GM23338 (cell line): ENCODE measurements at places on chromosomes 11 and 22. TPM values are rescaled to one million over a fixed set of nuclear protein-coding genes. Genes with fewer than 3 reads are reported as not detected.

- H3K27me3 ChIP-seq = peaks cover 38% of the 10 kb centered on the region
- H3K4me3 ChIP-seq = peak within 1 kb of the TSS; percentile 83
- H3K4me1 ChIP-seq = peaks cover 29% of the 10 kb centered on the region
- peak; percentile 89 for DNase-seq
Measured at GRCh38 chr11:35525501-35526175, at the start of gene PAMR1. Gene PAMR1 (minus strand): TSS chr11:35525616. CDS start chr11:35525585, 31 bp downstream.

GRCh38 chr11:110463153-110463552 lies 33.4 kb downstream of the FDX1 start:
- H3K4me1 ChIP-seq = no peaks in the 10 kb centered on the region
- no peaks in the 10 kb centered on the region for H3K27me3 ChIP-seq
- no peaks in the 10 kb centered on the region for H3K36me3 ChIP-seq
- peak; percentile 71 for DNase-seq
- H3K27ac ChIP-seq = no peak overlapping the region

DNA sequence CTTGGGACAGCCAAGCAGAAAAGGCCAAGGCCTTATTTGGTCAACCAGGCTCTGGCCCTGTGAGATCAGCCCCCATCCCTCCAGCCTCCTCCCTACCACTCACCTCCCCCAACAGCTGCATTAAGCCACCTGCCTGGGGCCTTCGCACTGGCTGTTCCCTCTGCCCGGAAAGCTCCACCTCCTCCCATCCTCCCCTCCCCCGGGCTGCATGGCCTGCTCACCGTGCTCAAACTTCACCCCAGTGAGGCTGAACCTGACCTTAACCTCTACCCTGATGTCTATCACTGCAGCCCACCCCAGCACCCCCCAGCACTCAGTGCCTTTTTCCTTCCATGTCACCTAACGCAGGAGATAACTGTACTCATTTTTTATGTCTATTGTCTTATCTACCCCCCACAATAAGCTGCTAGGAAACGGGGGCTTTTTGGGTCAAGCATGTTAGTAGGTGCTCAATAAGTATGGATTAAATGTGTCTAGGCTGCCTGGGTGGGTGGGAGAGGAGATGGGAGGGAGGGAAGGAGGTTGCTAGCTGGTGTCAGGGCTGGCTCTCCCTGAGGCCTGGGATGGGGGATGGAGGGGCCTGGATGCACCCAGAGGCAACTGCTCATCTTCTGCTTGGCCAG lies 912 bp downstream of the PTPRCAP start:
- peaks cover 14% of the 10 kb centered on the region for H3K4me1 ChIP-seq
- H3K27ac ChIP-seq = peak overlapping the region; percentile 96
- peak overlapping the region; percentile 44 for H3K4me3 ChIP-seq

OR51I1 gene
- total RNA-seq = 1.1 TPM in 1 of 2 replicates, not detected in the other

BARX2 gene
- not detected in 2 replicates for total RNA-seq

DNA sequence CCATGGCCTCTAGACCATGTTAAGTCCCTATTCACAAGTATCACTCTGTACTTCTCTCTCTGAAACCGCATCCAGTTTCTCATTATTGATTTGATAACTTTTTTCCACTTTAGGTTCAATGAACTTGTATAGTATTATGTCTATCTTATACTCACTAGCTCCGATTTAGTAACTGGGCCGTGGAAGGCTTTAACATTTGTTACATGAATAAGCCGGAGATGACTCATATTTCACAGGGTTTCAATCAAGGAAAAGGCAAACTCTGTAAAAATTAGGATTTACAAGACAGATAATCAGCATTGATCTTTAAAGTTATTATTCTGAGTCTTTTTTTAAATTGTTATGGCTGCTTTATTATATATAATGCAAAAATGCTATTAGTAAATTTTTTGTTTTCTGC lies 662.2 kb upstream of the CNTN5 start:
- no peaks in the 10 kb centered on the region for H3K36me3 ChIP-seq
- H3K27ac ChIP-seq = no peak overlapping the region
- H3K4me3 ChIP-seq = no peak overlapping the region

GRCh38 chr22:39498368-39498767 lies 3.7 kb upstream of the MIEF1 start:
- no peaks in the 10 kb centered on the region for H3K36me3 ChIP-seq
- H3K4me3 ChIP-seq = no peak overlapping the region
- no peak for DNase-seq
- H3K27ac ChIP-seq = no peak overlapping the region
- H3K27me3 ChIP-seq = peaks cover 15% of the 10 kb centered on the region

DNA sequence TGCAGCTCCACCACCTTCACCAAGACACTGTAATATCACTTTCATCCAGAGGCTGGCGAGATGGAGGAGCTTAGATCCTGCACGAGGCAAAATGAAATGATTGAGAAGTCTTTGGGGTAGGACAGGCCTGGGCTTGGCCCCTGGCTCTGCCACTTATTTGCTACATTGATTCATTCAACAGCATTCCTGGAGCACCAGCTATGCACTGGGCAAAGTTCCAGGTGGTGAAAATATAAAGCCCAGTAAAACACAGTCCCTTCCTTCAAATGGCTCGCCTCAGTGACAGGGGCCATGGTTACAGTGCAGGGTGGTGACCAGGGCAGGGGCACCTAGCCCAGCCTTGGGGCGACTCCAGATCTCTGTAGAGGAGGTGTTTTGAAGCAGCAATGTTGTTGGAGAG lies 19.7 kb downstream of the ALX4 start:
- no peaks in the 10 kb centered on the region for H3K27me3 ChIP-seq
- no peak for DNase-seq
- no peaks in the 10 kb centered on the region for H3K4me1 ChIP-seq
- H3K27ac ChIP-seq = no peak overlapping the region
- no peaks in the 10 kb centered on the region for H3K36me3 ChIP-seq
- H3K4me3 ChIP-seq = no peak overlapping the region

LRRC56 gene
- total RNA-seq = 0.54 and 0.87 TPM in 2 replicates

DDI1 gene
- not detected in 2 replicates for total RNA-seq

GRCh38 chr22:35712672-35713071 lies 5.0 kb upstream of the APOL5 start:
- no peaks in the 10 kb centered on the region for H3K36me3 ChIP-seq
- no peaks in the 10 kb centered on the region for H3K4me1 ChIP-seq
- H3K4me3 ChIP-seq = no peak overlapping the region
- no peaks in the 10 kb centered on the region for H3K27me3 ChIP-seq
- no peak overlapping the region for H3K27ac ChIP-seq

- H3K4me3 ChIP-seq = no peak overlapping the region
- H3K36me3 ChIP-seq = no peaks in the 10 kb centered on the region
- DNase-seq = no peak
- peaks cover 23% of the 10 kb centered on the region for H3K4me1 ChIP-seq
- H3K27ac ChIP-seq = no peak overlapping the region
Measured at GRCh38 chr11:78690352-78690987, 115.8 kb upstream of the NARS2 start.

EFEMP2 gene
- 4.5 and 9.4 TPM in 2 replicates for total RNA-seq

IGHMBP2 gene
- total RNA-seq = 13.7 and 27.7 TPM in 2 replicates

DNA sequence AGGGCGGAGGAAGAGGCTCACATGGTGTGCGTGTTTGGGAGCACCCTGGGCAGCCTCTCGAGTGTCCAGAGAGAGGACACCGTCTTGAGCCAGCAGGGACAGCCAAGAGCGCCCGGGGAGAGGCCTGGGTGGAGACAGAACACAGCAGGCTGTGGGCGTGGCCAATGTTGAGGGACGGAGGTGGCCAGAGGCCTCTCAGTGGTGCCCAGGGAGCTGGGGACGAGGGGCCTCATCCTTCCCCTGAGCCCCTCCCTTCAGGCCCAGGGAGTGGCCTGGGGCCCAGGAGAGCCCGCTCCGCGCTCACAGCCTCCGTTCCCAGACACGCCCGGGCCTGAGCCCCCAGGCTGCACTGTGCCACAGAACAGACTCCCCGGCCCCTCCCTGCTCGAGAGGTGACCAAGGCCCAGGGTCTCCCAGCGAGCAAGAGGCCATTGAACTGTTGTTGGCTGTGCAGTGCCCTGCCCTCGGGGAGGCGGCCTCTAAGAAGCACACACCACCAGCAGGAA lies 48.4 kb downstream of the CDKN1C start:
- H3K27me3 ChIP-seq = peaks cover 5% of the 10 kb centered on the region
- no peaks in the 10 kb centered on the region for H3K36me3 ChIP-seq

CRYBB1 gene
- total RNA-seq = 1.6 and 2.4 TPM in 2 replicates

GRCh38 chr11:61690706-61691379 lies 10.7 kb downstream of the DAGLA start:
- no peaks in the 10 kb centered on the region for H3K36me3 ChIP-seq
- no peak overlapping the region for H3K4me3 ChIP-seq
- H3K27ac ChIP-seq = no peak overlapping the region

DNA sequence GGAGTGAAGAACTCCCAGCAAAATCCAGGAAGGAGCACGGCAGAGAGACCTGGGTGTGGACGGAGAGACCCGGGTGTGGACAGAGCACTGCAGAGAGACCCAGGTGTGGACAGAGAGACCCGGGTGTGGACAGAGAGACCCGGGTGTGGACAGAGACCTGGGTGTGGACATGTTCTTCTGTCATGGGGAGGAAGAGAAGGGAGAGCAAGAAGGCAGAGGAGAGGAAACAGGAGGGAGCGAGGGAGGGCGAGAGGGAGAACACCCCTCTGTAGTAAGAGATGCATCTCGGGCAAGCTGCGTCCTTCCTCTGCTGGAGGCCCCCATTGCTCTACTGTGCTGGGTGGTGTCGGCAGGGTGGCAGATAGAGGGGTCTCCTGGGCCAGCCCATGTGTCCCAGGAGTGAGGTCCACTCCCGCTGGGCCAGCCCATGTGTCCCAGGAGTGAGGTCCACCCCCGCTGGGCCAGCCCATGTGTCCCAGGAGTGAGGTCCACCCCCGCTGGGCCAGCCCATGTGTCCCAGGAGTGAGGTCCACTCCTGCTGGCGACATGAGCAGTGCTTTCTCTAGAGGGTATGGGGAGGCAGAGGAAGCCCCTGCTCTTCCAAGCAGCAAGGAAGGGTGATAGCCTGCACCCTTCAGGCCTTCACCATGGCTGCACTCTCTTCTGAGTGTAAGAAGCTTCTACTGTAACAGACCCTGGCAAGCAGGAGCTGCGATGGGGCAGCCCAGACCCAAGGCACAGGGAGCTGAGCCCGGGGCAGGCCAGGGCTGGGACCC lies 934.2 kb downstream of the BRD1 start:
- H3K27ac ChIP-seq = no peak overlapping the region
- no peaks in the 10 kb centered on the region for H3K4me1 ChIP-seq
- no peaks in the 10 kb centered on the region for H3K36me3 ChIP-seq
- H3K27me3 ChIP-seq = no peaks in the 10 kb centered on the region
- no peak overlapping the region for H3K4me3 ChIP-seq
- no peak for DNase-seq

ABCC8 gene
- total RNA-seq = 2.4 and 3.4 TPM in 2 replicates

GRCh38 chr22:20957683-20958431 lies 9.2 kb upstream of the AIFM3 start:
- peak; percentile 82 for DNase-seq
- peak overlapping the region; percentile 79 for H3K4me3 ChIP-seq
- H3K4me1 ChIP-seq = peaks cover 4% of the 10 kb centered on the region; the same call in 1 of the 2 replicates
- 0 out of 2 replicates have a peak, but pooled peaks cover 4% of the 10 kb centered on the region for H3K36me3 ChIP-seq
- H3K27me3 ChIP-seq = peaks cover 25% of the 10 kb centered on the region

DNA sequence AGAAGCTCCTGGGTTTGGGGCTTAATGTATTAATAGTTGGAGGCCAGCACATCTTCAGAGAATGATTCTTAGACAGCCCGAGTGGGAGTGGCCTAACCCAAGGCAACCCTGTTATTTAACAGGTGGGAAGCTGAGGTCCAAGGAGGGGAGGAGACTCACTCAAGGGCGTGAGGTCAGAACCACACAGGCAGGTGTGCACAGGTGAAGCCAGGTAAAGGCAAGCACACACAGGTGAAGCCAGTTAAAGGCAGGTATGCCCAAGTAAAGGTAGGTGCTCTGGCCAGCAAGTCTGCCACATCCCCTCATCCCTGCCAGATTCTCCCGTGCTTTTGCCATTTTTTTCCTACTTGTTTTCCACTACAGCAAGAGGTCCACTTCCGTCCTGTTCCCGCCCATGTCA lies 2.9 kb upstream of the SHANK2 start:
- H3K27ac ChIP-seq = no peak overlapping the region
- peak; percentile 51 for DNase-seq
- H3K36me3 ChIP-seq = no peaks in the 10 kb centered on the region
- H3K27me3 ChIP-seq = peaks cover 6% of the 10 kb centered on the region; the same call in 1 of the 2 replicates
- H3K4me3 ChIP-seq = no peak overlapping the region
- peaks cover 32% of the 10 kb centered on the region for H3K4me1 ChIP-seq

HTR3B gene
- total RNA-seq = not detected in 2 replicates

C11orf68 gene
- total RNA-seq = 21.6 and 23.2 TPM in 2 replicates

MYH9 gene
- 204 and 233 TPM in 2 replicates for total RNA-seq

TSSK2 gene
- total RNA-seq = not detected in 2 replicates

OR5B21 gene
- not detected in 2 replicates for total RNA-seq

DNA sequence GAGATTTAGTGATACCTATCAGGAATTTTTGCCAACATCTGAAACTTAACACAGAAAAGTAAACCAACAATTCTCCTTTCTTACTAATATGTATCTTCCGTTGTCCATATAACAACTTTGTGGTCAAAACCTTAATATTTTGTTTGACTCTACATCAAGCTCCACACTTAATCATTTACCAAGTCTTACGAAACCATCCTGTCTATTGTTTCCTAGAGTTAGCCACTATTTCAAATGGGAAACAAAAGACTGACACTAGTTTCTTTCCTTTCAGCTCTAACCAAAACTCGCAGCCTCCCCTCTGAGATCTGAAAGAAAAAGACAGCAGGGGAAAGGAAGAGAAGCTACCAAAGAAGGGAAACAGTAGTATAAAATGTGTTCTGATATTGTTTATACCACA lies 26.5 kb upstream of the PRDM10 start:
- no peaks in the 10 kb centered on the region for H3K27me3 ChIP-seq
- H3K27ac ChIP-seq = no peak overlapping the region
- no peaks in the 10 kb centered on the region for H3K36me3 ChIP-seq
- peak; percentile 33 for DNase-seq
- H3K4me3 ChIP-seq = no peak overlapping the region

PYGM gene
- 3.9 and 4.4 TPM in 2 replicates for total RNA-seq

DNA sequence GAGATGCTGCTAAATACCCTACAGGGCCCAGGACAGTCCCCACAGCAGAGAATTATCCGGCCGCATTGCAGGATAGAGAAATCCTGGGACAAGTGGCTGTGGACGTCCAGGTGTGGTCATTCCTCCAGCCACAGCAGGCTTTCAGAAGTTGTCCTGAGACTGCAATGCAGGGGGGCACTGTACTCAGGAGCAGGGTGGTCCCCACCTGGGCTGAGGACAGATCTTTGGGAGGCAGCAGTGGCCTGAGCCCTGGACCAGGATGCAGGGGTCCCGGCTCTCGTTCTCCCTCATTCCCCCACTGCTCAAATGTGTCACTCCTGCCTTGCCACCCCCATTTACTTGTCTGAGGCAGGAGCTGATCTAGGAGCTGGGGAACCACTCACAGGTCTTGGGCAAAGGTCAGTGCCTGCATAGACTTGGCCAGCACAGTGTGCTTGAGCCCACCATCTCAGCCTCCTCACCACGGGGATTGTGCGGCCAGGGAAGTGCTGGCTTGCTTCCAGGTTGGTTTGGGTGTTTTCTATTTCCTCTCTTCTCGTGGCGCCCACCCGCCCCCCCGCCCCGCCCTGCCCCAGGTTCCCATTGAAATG lies 15.3 kb downstream of the LINC01488 start:
- no peak for DNase-seq
- H3K36me3 ChIP-seq = no peaks in the 10 kb centered on the region
- H3K4me3 ChIP-seq = no peak overlapping the region
- no peaks in the 10 kb centered on the region for H3K4me1 ChIP-seq
- no peak overlapping the region for H3K27ac ChIP-seq
- H3K27me3 ChIP-seq = no peaks in the 10 kb centered on the region

EML3 gene
- total RNA-seq = 17.1 and 19.3 TPM in 2 replicates

RBMXL2 gene
- 0.17 TPM in 1 of 2 replicates, not detected in the other for total RNA-seq

- H3K4me3 ChIP-seq = no peak overlapping the region
- no peak overlapping the region for H3K27ac ChIP-seq
- H3K27me3 ChIP-seq = no peaks in the 10 kb centered on the region
- no peak for DNase-seq
- H3K4me1 ChIP-seq = no peaks in the 10 kb centered on the region
Measured at GRCh38 chr11:93718057-93718563, 23.2 kb downstream of the TAF1D start.

GRCh38 chr11:85772695-85773094 lies 38.2 kb downstream of the SYTL2 start:
- no peaks in the 10 kb centered on the region for H3K36me3 ChIP-seq
- H3K27ac ChIP-seq = no peak overlapping the region
- H3K4me3 ChIP-seq = no peak overlapping the region
